Stimulated activated CD8-positive, alpha-beta memory T cell treated with anti-CD3 and anti-CD28 coated beads, Interleukin-12 subunit alpha, Interleukin-12 subunit beta, amount 100 ng/mL, for 1 hour (primary cell): ENCODE measurements at places on chromosomes 16 and 17.

DNA sequence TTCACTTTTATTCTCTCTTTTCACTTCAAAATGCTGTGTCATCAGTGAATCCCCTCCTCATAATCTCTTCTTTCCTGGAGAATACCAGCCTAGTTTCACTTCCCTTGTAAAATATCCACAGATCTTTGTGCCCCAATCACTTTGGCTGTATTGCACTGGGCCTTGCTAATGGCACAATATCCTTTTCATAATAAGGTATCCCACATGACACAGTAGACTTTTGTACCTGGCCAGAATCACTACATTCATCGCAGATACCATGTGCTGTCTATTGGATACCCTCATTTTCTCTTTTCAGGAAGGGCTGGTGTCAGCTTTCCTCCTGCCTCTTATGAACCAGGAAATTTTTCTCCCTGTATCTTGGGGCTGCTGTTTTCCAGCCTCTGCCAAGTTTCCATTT is 25.7 kb upstream of the TOX3 start:
- DNase-seq, result no peak

DNA sequence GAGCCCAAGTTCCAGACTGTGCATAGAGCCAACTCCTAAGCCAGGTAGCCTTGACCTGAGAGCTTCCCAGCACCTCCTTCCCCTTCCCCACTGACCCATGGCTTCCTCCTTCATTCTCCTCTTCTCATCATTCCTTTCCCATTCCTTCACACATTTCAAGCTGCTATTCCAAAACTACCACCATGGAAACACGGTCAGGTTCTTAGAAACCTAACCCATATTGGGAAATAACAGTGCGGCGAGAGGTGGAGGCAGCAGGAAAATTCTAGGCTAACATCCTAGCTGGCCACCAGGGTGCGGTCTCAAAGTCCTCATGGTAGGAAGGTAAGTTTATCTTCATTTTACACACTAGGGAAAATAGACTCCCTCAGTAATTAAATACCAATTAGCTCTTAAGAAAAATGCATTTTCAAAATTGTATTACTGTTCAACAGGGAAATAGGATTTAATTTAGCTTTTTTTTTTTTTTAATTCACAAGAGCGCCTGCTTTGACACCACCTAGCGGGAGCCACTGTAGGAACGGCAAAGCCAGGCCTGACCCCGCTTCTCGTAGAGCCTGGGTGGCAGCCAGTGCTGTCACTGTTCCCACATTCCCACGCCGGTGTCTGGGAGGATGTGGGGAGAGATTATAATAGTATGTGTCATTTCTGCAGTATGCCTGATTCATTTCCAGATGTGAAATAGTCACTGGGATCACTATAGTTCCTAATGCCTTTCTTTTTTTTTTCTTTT is 14.0 kb upstream of the SPHK1 start:
- no peak for DNase-seq

- DNase-seq, result no peak
Observed at GRCh38 chr17:2394775-2395201, 6.1 kb downstream of the MNT start.

- DNase-seq, result no peak
Observed at GRCh38 chr16:49490321-49490705, 116.7 kb downstream of the C16orf78 start.

DNA sequence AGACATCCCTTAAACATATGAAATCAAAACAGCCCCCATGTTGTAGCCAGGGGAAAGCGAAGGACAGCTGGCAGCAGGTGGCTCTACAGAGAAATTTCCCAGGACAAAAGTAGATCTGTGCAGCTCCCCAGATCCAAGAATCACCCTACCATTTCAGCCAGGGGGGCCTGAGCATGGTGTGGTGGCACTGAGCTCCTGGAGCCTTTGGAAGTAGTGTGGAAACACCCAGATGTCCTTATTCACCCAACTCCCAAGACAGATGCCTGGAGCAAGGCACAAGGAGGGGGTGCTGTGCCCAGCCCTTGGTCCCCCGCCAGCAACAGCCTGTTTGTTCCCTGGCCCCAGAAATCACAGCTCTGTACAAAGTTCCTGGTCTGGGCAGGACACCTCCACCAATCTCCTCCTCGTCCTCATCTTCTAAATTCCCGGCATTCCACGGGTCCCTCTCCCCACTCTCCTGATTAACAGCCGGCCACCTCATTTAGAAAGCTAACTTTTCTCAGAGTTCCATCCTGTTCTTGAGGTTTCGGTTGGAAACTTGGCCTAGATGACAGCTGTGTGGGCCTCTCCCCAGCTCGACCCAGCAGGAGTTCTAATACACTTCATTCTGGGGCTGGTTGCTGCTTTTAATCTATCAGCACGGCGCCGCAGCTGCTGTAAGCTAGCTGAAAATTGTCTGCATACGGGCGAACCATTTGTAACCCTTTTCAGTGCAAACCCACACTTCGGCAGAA is 191.1 kb downstream of the C16orf78 start:
- DNase-seq, result no peak

DNA sequence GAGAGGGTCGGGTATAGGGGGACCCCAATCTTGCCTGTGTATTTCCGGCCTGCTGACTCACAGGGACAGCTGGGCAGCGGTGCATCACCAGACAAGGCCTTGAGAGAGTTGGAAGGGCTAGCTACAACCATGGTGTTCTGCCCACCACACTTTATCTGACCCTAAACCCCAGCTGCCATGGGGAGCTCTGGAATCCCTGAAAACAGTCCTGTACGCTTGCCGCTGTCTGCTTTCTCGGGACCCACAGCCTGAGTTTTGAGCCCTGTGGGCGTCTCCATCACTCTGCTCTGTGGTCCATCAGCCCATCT is 100.4 kb upstream of the GSE1 start:
- no peak for DNase-seq

GRCh38 chr17:81676906-81677305 is 6.7 kb downstream of the ARL16 start:
- no peak for DNase-seq

GRCh38 chr17:13134076-13134475 is 116.2 kb upstream of the ELAC2 start:
- no peak for DNase-seq

DNA sequence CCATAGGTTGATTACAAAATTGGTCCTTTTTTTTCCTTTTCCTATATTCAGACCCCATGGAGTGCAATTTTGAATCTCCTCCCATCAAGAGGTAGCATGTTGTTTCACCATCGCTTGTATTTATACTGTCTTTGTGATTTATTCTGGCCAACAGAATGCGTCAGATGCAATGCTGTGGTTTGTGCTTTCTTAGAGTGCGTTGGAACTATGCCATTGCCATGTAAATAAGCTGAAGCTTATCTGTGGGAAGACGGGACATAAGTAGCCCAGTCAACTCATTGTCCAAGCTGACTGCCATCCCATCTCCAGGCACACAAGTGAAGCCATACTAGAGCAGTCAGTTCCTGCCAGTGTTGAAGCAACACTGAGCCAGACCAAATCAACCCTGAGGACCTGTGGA is 1339.3 kb upstream of the GOT2 start:
- DNase-seq, result no peak

DNA sequence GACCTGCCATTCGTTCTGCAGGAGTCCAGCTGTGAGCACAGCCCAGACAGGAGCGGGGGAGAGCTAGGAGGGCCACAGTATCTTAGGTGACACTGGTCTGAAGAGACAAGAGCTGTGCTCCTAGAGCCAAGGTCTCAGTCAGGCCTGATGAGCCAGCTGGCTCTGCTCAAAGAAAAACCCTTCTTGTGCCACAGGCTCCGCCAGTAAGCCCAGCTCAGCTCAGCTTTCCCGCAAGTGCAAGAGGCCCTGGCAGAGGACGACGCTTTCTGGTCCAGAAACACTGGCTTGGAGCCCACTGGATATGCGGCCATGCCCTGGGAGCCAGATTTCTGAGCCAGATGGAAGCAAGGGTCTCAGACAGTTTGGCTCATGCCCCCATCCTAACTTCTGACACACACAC is 23.9 kb downstream of the PEMT start:
- no peak for DNase-seq

DNA sequence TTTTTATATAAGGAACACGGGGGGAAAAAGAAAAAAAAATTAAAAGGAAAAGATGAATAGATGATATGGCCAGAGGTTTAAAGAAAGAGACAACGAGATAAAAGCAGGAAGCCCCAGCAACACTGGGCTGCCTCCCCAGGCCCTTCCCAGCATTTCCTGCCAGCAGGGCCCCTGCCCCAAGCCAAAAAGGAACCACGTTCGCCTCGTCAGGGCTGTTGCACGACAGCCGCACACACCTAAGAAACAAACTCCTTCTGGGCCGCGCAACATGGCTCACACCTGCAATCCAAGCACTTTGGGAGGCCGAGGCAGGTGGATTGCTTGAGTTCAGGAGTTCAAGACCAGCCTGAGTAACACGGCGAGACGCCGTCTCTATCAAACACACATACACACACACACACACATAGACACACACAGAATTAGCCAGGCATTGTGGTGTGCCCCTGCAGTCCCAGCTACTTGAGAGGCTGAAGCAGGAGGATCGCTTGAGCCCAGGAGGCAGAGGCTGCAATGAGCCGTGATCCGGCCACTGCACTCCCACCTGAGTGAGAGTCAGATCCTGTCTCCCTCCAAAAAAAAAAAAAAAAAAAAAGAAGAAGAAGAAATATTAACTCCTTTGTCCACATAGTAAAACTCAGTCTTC is 83.0 kb downstream of the ANKRD11 start:
- DNase-seq, result no peak

DNA sequence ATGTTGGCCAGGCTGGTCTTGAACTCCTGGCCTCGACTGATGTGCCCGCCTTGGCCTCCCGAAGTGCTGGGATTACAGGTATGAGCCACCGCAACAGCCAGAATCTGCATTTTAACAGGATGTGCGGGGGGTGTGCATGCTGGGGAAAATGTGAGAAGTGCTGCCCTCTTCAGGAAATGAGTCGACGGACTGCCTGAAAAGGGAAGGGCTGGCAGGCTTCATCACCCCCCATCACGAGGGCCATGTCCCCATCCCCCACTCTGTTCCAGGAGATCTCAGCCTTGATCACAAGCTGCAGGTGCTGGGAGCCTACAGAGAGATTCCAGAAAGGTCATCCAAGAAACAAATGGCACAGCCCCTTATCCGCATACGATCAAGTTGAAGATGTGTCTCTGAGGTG is 195.3 kb upstream of the RPL38 start:
- no peak for DNase-seq

DNA sequence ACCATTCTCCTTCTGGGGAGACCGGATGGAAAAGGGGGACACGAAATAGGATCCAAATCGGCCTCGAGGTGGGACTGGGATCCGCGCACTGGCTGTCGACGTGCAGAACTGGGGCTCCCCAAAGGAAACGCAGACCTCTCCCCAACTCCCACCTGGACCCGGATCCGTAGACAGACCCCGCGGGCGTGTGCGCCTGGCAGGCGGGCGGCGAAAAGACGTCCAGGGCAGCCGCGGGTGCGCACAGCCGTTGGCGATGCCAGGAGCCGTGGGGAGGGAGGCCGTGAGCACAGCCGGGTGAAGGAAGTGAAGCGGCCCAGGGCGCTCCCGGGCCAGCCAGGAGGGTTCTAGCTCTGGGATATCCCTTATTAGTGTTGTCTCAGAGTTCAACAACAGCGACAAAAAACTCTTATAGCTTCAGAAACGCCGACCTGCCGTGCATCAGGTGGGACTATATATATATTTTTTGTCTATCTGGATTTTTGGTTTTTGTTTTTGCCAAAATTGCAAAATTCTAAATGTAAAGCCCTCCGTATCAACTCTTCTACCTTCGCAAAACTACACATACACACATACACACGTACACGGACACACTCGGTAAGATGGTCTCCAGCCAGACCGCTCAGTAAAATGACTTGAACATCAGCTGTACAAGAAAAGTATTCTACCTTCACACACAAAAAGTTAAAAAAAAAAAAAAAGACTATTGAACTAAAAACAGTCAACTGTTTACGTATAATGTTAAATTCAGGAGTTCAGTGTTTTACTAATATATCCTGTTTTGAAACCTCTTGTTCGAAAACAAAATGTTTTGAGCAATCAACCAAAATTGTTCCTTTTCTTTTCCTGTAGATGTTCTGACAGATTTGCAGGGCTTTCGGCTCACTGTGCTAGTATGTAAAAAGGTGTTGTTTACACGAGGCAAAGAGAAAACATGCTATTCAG is 5.2 kb upstream of the AATF start:
- no peak for DNase-seq

- DNase-seq, result no peak
Observed at GRCh38 chr17:50853015-50853615, 13.0 kb downstream of the TOB1 start.

DNA sequence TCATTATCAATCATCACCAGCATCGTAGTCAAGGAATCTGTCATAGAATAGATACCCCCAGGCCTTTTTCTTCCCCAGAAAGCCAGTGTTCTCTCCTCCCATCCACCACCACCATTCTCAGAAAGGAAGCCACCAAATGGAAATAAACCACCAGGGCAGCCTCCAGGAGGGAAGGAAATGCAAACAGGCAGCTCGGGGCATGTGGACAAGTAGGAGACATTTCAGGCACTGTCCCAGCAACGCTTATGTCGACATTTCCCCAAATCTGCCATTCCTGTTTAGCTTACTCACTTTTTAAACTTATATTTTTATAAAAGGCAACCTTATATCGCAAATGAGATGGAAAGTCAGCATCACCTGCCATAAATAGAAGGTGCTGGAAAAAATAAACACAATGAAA is 15.8 kb downstream of the EMP2 start:
- DNase-seq, result no peak

GRCh38 chr17:9484789-9485188 is 90.8 kb downstream of the STX8 start:
- DNase-seq, result no peak

DNA sequence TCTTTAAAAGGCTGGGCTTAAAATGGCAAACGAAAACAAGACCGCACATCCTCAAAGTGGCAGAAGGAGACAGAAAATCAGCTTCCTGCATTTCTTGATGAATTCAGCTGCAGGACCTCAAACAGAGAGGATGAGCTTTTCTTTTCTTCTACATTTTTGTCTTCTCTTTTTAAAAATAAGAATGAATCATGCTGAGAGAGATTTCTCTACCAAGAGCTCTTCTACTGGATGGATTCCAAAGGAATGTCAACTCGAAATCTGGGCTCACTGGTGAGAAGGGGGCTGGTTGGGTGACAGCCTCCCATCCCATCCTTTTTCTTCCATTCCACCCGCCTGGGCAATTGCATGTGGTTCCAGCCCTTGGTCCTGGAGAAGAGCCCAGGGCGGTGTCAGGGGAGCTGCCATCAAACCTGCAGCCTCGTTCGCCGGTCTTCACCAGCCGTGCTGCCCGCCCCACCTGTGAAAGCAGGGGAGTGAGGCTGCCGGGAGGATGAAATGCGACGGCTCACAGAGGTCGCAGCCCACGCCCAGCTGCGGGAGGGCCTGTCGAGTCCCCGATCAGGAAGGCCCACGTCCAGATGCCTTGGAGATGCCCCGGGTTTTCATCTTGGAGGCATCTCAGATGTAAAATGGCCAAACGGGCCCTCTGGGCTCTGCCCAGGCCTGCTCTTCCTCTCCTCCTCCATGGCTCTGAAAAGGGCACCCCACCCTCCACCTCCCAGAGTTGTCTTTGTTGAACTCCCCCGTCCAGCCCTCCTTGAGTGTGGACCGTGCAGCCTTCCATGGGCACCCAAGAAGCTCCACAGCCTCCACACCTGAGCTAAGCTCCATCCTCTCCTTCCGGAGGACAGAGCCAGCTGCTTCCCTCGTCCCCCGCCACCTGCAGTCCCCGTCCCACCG is 121.9 kb downstream of the FOXL1 start:
- no peak for DNase-seq
